ENCODE measurements at places on chromosomes 16 and 17.

- ATAC-seq = no peak
These were observed 391.1 kb downstream of the SOX9 start for GRCh38 chr17:72511874-72512273.

DNA sequence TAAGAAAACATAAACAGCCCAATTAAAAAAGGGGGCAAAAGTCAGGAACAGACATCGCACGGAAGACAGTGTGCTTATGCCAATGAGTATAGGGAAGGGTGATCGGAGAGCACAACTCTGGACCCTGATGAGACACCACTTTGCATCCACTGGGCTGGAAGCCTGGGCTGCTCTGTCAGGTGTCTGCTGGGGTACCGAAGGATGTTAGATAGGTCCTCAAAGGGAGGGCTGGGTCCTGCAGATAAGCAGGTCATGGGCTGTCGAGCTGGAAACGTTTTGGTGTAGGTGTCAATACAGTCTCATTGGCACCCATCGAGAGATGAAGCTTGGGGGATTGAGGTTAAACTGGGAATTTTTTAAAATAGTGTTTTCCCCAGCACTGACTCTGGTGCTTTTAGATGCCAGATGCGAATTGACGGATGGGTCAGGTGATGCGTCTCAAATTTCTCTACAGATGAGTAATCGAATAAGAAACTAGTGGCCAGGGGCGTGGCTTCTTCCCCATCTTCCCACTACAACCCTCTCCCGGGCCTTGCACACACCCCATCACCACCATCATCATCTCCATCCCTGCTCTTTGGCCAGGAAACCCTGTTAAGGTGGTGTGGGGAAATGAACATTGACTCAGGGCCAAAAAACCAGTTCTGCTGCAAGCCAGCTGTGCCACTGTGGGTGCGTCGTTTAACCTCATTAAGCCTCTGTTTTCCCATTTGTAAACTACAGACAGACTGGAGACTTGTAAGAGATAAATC lies 47.8 kb upstream of the IRF8 start:
- no peak for ATAC-seq

DNA sequence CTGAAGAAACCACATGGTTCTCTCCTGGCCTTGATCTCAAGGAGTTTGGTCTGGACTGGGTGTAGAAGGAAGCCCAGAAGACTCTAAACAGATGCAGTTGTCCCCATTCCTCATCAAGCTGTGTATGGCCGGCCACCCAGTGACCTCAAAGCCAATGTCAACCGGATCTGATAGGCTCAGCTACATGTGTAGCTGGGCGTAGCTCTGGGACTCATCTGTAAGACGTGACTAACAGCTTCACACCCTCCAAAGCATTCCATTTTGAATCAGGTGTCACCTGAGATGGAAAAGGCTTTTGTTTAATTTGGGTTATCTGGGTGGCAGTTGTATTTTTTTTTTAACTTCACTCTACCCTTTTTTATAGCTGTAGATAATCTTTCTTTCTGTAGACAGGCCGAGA lies 130.4 kb downstream of the ABCC12 start:
- no peak for ATAC-seq

- no peak for ATAC-seq
These were observed 3.3 kb downstream of the CDK5R1 start for GRCh38 chr17:32490101-32490482.

GRCh38 chr17:76137001-76137350 lies 4.1 kb downstream of the FOXJ1 start:
- no peak for ATAC-seq

DNA sequence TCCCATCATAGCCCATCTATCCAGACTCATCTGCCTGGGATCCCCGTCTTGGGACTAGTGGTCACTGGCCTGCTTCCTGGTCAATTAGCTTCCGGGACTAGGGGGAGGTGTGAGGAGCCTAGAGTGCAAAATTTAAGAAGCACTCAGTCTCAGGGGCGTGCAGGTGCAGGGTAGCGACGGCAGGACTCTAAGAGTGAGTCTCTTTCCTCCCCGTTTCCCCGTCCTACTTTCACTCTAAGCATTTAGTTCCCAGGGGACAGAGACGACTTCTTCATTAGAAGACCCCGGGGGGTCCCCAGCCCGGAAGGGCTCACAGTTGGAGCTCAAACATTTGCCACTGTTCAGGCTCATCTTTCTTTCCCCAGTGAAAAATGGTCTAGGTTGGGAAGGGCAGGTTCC lies 677 bp upstream of the ZNHIT3 start:
- no peak for ATAC-seq

DNA sequence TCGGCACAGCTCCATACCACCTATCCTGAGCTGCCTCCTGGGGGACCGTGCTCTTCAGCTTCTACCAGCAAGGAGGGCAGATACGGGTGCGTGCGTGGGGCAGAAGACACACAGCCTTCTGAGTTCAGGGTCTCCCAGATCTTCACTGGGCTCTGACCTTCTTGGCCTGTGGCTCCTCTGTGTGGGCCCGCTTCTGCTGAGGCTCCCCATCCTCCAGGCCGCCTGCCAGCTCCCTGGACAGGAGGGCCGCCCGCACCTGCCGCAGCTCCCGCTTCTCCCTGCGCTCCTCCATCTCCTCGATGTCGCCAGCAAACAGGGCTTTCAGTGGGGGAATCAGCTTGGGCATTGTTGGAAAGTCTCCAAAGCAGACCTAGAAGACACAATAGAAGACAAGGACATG lies 25.2 kb downstream of the ELAC2 start:
- ATAC-seq = no peak

DNA sequence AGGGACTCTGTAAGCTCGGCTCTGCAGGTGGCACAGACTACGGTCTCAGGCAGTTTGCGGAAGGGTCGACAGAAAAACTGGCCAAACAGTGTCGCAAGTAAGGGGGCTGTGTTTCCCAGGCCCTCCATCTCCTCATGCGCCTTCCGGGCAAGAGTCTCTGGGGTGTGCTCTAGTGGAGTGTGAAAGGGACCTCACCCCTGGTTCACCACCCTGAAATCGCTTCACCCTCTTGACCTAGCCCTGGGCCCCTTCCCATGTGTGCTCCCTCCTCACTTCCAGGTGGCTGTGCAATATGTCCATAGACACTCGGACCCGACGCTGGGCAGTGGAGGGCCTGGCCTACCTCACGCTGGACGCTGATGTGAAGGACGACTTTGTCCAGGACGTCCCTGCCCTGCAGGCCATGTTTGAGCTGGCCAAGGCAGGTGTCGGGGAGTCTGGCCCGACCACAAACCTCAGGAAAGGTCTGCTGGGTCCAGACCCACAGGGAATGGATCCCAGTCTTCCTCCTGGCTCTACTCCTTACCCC lies 22.3 kb downstream of the UNC45B start:
- no peak for ATAC-seq

GRCh38 chr17:57305908-57306504 lies 49.7 kb downstream of the MSI2 start:
- ATAC-seq = no peak

GRCh38 chr16:1991948-1992703 lies 2.4 kb downstream of the SYNGR3 start:
- peak; percentile 67 for ATAC-seq

DNA sequence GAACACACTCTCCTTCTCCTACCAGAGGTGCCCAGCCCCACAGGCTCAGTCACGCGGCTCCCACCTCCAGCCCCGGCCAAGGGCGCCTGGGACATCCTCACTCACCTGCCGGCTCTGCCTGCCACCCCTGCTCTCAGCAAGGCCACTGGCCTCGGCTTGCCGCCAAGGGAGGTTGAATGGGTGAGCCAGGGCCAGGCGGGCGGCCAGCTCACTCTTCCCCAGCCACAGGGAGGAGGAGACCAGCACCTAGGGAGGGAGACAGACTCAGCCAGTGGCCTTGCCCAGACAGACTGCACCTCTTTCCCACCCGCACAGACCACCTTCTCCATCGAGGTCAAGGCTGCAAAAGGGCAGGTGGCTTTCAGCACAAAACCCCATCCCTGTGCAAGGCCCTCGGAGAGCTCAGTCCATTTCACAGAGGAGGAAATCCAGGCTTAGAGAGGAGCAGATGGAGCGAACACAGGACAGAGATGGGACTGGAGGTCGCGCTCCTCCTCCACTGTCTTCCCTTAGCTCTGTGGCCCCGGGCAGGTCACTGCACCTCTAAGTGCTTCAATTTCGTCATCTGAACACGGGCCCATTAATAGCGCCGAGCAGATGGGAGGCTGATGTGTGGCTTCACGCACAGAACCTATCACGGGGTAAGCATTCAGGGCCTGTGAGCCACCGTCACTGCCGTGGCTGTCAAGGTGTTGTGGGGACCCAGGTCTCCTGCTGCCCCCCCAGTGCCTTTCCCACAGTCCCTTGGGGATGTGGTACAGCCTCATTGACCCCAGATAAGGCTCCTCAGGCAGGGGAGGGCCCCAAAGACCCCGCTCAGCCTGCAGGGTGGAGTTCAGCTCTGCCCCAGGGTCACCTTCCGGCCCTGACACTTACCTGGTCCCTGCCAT lies 56.1 kb downstream of the RMI2 start:
- no peak for ATAC-seq

DNA sequence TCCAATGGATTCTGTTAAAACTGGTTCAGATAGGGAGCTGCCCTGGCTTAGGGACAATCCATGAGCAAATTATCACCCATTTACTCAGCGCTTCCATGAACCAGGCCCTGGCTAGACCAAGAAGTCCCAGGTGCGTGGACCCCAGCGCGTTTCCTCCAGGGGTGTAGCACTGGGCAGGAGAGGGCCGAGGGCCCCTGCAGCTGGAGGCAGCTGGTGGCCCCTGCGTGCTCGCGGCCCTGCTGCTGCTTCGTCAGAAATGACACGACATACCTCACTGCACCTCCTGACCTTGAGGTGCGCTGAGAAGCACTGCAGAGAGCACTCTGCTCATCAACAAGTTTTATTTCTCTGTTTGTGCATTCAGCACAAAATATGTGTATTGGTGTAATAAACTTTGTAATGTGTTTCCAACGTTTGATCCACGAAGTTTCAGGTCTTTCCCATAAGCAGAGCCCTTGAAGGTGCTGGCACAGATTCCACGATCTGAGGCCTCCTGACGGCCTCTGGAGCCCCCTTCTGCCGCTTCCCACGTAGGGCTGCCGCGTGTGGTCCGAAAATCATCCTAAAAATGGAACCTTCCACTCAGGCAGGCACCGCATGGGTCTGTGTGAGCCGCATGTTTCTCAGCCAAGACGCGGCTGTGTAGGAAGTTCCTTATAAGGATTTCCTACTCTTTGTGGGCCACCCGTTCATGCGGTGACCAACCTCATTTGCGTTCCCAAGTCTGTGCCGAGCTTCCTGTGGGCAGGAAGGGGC lies 50.8 kb upstream of the ZCCHC14 start:
- ATAC-seq = peak; percentile 49
